HT1080 (cell line): ENCODE measurements at places on chromosomes 1 and 21. TPM values are rescaled to one million over a fixed set of nuclear protein-coding genes. Genes with fewer than 3 reads are reported as not detected.

RYR2 gene
- total RNA-seq, result 0.40 and 0.57 TPM in 2 replicates

BSND gene
- not detected in 2 replicates for total RNA-seq

NUDT4B gene
- 2.1 and 14.6 TPM in 2 replicates for total RNA-seq

DNA sequence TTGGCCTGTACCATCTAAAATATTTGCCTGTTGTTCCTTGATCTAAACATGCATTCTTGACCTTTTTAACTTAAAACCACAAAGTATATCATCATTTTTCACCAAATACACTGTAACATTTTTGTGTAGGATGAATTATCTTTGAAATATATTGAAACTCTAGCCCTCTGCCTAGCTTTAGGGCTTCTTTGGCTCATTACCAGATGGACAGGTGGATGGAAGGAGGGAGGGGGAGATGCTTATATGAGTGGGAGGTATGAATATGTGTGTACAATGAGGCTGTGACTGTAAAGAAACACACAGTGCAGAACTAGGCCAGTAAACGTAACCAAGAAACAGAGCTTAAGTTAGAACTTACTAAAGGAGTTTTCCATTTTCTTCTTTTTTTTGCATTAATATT lies 118.5 kb downstream of the ESRRG start:
- no peak for DNase-seq

DNA sequence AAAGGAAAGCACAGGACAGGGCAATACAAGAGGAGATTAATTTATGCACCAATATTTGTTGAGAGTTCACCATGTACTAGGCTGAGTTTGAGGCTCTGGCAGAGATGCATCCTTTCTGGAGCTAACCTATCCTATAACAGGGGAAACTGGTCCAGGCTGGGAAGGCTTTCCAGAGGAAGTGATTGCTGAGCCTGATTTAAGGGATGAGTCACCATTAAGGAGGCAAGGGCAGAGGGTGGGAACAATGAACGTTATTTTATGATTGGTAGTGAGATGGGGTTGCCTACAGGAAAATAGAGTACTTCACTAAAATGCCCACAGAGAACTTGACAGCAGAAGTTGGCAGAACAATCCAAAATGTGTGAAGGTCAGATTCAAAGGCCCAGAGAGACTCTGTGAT lies 141.4 kb downstream of the PLPP3 start:
- DNase-seq, result peak; percentile 76

GRCh38 chr1:72140222-72140621 lies 142.1 kb downstream of the NEGR1 start:
- DNase-seq, result peak; percentile 13

GRCh38 chr1:22658385-22659163 lies 5.5 kb downstream of the C1QB start:
- no peak for DNase-seq

- DNase-seq, result no peak
Measured at GRCh38 chr21:44532712-44533111, 7.3 kb downstream of the KRTAP10-1 start.

DNA sequence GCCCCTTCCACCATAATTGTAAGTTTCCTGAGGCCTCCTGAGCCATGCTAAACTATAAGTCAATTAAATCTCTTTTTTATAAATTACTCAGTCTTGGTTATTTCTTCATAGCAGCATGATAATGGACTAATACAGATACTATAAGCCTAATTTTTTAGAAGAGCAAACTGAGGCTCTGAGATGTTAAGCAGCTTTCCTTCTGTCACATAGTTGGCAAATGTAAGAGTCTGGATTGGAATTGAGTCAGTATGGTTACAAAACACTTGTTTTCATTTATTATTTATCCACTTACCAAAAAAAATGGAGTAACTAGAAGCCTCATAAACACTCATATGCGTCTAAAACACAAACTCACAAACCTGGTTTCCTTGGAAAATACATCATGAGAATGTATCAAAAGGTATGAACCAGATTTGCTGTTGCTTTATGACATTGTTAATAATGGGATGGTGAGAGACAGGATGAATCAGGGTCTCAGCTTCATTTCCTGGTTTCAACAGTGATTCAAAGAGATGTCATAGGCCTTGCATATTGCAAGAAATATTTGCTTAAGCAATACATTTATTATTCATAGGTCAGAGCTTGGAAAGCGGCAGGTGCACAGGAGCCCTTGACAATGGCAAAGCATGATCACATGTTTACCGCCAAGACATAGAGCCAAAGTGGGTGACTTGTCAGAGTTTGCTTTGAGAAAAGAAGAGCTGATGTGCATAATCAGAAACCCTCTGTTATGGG lies 221.5 kb downstream of the GRIK1 start:
- DNase-seq, result peak; percentile 59

GRCh38 chr1:186102547-186103148 lies 272.4 kb downstream of the TPR start:
- peak; percentile 69 for DNase-seq
